ENCODE measurements at places on chromosomes 7 and 10.
A peak's percentile ranks its signal among the peaks of the same experiment; 100 is the strongest.

GRCh38 chr7:77867537-77867865, 68.9 kb downstream of the PHTF2 start:
- DNase-seq = no peak

DNA sequence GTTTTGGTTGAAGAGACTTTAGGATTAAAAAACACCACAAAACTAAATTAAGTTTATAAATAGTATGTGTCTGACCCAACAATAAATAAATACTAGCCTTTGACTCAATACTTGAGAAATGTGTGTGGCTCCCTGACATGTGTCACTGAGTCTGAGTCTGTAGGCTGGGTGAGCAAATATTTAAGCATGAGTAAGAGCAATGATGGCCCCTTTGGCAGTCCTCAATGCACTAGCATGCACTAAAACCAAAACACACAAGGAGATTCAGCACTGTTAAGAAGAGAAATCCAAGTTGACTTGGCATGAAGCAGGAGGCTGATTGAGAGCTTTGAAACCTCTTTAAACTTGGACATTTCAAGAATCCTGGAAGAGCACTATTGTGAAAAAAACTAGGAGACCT, 37.1 kb downstream of the CCDC71L start:
- DNase-seq = no peak

DNA sequence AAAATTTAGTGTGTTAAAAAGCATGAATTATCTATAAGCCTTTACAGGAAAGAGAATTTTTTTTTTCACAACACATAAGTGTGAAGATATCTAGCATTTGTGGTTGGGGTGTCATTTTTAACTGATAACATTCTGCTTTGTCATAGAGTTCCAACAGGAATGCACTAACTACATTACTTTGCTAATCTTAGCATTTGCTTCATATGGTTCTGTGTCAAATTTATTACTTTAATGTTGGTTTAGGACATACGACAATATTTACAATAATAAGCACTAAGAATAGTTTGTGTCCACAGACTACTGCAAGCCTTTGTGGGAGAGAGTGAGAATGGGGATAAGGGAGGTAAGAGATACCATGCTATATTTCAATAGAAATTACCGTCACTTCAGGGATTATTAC, 40.6 kb upstream of the MAGI2 start:
- DNase-seq = no peak

GRCh38 chr7:21198921-21199320, 229.0 kb upstream of the SP4 start:
- DNase-seq = no peak

DNA sequence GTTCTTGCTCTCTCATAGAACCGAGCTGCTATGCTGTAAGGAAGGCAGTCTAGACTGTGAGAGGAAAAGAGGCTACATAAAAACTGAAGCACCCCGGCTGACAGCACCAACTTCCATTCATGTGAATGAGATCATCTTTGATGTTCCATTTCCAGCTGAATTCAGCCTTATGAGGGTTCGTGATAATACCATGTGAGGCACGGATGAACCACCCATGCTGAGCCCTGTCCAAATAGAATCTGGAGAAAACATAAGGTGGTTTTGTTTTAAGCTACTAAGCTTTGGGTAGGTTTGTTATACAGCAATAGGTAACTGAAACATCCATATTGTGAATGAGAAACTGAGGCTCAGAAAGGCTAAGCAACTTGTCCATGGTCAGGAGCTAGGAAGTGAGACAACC, 6.9 kb upstream of the VAX1 start:
- DNase-seq = no peak

DNA sequence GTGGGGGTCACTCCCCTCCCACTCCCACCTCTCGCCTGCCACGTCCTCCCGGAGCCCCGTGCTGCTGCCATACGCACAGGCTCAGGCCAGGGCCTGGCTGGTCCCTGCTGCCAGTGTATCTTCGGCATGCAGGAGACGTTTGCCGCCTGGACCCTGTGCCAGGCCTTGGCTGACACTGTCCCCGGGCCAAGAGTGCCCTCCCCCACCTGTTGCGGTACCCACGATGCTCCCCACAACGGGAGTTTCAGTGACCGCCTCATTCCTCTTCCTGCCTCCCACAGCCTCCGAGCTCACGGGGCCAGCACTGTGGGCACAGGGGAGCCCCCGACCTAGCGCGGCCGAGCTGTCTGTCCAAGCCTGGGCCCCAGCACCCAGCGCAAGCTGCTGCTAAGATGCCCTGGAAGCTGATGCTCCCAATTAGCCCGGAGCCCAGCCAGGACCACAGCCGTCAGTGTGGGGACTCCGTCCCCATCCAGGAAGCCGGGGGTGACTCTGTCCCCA, 7.4 kb downstream of the TTYH3 start:
- peak; percentile 7 for DNase-seq

DNA sequence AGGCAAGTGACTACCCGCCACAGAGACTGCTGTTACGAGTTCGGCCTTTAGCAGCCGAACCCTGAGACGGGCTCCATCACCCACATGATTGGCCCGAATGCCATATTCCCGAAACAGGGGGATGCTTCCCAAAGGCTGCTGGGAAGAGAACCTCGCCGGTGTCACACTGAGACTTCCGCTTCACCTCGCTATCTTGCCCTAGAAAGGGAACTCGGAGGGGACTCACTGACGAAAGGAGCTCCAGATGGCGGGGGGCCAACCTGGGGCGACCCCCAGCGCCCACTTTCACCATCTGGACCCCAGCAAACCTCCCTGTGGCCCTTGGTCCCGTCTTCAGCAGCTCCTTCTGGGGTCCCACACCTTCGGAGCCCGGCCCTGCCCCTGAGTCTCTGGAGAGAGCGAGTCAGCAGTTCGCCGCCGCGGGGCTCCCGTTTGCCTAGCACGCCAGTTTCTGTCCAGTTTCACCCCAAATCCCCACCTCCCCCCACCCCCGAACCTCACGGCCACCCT, 529 bp downstream of the HPS1 start:
- peak; percentile 91 for DNase-seq

- DNase-seq = no peak
Observed at GRCh38 chr10:6089334-6090219, 743 bp downstream of the RBM17 start.

GRCh38 chr7:82167558-82168314, 275.8 kb downstream of the CACNA2D1 start:
- no peak for DNase-seq

- no peak for DNase-seq
Observed at GRCh38 chr7:135160858-135161653, 9.5 kb downstream of the CYREN start.

GRCh38 chr10:31143331-31143935, 111.8 kb upstream of the ZNF438 start:
- DNase-seq = no peak

DNA sequence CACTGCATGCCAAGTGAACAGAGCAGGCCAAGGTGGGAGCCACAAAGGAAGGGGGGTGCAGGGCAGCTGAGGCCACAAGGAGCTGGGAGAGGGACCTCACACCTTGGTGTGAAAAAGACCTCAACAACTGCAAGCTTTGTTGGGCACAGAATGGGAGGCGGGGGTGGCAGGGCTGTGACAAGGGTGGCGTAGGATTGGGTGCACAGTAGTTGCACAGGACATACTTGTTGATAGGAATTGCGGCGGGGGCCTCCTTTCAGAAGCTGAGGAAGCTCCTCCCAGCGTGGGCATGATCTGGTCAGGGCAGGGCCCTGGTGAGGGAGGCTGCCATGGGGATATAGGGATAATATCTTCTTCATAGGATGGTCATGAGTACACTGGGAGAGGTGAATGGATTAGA, 25.8 kb downstream of the POLL start:
- no peak for DNase-seq

DNA sequence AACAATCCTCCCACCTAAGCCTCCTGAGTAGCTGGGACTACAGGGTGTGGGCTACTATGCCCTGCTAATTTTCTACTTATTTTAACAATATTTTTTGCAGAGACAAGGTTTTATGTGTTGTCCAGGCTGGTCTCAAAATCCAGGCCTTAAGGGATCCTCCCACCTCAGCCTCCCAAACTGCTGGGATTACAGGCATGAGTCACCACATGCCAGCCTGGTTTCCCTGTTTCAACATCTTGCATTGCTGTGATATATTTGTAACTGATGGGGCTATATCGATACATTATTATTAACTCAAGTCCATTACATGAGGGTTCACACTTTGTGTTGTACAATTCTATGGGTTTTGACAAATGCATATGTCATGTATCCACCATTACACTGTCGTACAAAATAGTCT, 41.9 kb upstream of the OGDHL start:
- no peak for DNase-seq
